ENCODE measurements at places on chromosomes 12 and 14. TPM values are rescaled to one million over a fixed set of nuclear protein-coding genes. Genes with fewer than 3 reads are reported as not detected.
A peak's percentile ranks its signal among the peaks of the same experiment; 100 is the strongest.

GRCh38 chr12:108637222-108637971 is 3.7 kb upstream of the SELPLG start:
- DNase-seq, result no peak

DNA sequence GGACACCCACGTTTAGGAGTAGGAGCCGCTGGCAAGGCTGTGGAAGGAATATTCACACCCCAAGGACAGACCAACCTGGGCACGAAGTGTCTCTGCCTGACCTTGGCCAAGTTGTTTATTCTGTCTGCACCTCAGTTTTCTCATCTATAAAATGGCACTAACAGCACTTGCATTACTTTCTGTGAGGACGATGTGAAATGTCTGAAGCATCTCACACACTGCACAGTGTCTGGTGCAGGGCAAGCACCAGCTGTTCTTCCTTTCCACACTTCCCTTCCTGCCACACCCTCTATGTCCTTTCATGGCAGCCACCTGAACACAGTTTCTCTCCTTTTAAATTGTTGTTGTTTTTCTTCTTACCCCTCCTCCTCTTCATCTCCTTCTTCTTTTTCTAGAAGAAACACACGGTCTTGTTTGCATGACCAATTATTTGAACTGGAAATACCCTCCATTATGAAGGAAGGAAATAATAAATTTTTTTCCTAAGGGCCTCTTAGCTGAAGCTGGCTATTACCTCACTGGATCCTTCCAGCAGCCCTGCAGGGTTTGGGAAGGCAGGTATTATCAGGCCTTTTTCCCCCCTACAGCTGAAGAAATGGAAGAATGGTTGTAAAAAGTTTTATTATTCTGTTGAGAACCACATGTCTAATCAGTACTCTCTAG is 42.9 kb upstream of the ATP23 start:
- no peak for DNase-seq

- no peak for DNase-seq
These were observed 156.6 kb downstream of the CALM1 start for GRCh38 chr14:90553298-90553920.

Gene SDR9C7
- total RNA-seq, result not detected

Gene EP400
- 5.2 TPM for total RNA-seq

GRCh38 chr12:82436354-82436753 is 78.0 kb downstream of the METTL25 start:
- DNase-seq, result no peak

- no peak for DNase-seq
These were observed 33.1 kb downstream of the WSCD2 start for GRCh38 chr12:108162207-108162606.

DNA sequence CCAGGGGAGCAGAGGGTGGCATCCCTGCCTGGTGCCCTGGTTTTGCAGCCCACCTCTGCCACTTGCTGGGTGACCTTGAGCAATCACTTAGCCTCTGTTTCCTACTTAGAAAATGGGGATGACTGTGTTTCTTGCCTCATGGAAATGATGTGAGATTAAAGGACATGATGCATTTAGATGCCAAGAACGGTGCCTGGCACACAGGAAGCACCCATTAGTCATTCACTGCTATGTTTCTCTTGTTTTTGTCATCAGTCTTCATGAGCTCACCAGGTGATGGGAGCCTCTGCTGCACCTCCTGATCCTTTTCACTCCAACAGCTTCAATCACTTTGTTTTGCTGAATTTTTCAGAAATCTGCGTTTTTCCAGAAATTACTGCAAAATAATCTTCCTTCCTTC is 23.6 kb upstream of the ATF1 start:
- no peak for DNase-seq

DNA sequence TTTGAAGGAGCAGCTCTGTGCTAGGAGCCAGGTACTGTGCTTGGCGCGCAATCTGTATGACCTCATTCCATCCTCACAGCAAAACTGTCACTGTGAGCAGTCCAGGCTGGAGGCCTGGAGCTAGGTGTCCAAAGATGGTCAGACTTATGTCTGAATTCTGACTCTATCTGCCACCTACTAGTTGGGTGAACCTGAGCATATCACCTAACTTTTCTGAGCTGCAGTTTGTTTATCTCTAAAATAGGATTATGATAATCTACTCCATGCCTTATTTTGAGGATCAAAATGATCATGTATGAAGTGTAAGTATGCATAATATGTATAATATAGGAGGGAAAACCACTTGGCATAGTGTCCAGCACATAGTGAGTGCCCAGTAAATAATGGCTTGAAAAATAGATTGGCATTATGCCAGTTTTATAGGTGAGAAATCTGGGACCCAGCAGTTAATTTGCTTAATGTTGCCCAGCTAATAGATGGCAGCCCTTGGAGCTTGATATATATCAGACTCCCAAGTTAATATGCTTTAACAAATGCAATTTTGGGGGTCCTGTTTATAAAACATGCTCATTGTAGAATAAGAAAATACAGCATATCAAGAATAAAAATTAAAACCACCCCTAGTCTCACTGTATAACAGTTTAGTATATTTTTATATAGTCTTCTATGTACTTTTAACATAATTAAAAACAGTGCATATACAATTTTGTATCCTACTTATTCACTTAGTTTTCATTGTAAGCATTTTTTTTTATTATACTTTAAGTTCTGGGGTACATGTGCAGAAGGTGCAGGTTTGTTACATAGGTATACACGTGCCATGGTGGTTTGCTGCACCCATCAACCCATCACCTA is 4.5 kb upstream of the JPH4 start:
- DNase-seq, result peak; percentile 78

DNA sequence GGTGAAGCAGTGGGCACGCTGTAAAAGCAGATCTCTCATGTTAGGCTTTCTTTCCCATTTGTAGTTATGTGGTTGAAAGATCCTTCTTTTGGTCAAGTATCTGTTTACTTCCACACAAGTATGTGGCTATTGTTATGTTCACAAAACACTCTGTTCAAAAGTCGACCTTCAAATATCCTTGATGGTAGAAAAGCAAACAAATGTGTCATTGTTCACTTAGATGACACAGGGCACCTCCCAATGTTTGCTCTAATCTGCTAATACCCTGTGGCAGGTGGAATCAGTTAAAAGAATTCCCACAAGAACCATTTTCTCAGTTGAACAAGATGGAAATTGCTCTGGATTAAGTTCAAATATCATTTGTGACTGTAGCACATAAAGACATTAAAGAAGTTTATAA is 43.6 kb upstream of the NAA30 start:
- no peak for DNase-seq

Gene MARCHF9
- 14.2 TPM for total RNA-seq

GRCh38 chr12:87280356-87280755 is 748.8 kb downstream of the C12orf50 start:
- DNase-seq, result no peak

DNA sequence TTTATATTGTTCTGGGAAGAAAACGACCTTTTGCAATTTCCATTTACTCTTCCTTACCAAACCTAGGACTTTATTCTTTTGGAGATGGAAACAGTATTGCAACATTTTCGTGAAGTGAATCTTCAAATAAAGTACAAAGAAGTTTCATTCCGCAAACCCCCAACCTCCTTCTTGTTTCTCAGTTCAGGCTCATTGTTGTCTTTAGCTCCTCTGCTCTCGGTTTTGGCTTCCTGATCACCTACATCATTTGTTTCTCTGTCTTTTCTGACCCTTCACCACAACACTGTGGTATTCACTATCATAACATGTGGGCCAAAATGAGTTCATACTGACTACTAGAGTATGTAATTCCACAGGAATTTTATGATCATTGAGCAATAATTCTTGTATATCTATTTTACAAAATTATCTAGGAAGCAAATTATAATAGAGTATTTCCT is 266.8 kb downstream of the ADAMTS20 start:
- DNase-seq, result no peak

DNA sequence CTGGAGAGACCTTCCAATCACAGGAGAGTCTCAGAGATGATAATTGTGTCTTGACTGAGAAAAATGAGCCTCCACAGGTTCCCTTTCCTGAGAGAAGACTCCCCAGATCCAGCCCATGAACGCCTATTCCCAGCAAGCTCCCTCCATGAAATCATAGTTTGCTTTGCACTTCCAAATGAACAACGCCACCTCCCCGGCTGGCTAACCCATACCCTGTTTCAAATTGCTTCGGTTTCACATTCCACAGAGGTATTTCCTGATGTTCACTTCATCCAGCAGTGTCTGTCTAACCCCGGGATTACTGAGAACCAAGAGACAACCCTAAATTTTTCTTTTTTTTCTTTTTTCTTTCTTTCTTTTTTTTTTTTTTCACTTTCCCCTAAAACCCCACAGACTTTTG is 124.1 kb upstream of the RFLNA start:
- DNase-seq, result no peak

Gene TAS2R10
- 0.37 TPM for total RNA-seq

DNA sequence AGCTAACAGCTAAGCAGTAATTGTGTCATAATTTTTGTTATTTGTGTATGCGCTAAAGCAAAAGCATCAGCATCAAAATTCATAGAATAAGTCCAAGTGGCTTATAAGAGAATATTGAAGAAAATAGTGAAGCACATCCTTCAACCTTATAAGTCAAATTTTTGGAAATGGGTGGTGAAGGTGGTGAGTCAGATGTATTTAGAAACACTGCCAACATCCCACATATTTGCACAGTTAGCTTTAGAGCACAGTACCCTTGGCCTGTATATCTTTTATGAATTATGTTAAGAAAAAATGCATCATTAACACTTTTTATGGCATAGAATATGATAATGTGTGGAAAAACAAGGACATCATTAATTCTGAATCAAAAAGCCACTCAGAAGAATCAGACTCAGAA is 8.0 kb downstream of the SYT10 start:
- no peak for DNase-seq

Gene LHX5
- not detected for total RNA-seq

DNA sequence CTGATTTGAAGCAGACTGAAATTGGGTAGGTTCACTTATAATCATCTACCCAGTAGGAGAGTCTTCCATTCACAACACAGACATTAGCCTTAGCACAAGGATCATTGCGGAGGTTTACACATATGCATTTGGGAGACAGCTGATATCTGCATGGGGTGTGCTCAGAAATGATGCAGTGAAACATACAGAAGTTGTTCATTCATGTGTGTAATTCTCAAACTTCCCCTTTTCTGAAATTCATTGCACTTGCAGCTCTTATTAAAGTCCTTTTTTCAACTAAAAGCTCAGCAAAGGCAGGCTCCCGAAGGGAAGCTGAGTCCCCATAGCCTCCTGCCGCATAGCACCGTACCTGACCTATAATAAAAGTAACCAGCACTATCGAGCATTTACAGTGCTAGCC is 218.3 kb upstream of the CRY1 start:
- DNase-seq, result no peak

GRCh38 chr12:81360916-81361315 is 283.0 kb downstream of the ACSS3 start:
- no peak for DNase-seq

Gene GLIPR1L2
- not detected for total RNA-seq

DNA sequence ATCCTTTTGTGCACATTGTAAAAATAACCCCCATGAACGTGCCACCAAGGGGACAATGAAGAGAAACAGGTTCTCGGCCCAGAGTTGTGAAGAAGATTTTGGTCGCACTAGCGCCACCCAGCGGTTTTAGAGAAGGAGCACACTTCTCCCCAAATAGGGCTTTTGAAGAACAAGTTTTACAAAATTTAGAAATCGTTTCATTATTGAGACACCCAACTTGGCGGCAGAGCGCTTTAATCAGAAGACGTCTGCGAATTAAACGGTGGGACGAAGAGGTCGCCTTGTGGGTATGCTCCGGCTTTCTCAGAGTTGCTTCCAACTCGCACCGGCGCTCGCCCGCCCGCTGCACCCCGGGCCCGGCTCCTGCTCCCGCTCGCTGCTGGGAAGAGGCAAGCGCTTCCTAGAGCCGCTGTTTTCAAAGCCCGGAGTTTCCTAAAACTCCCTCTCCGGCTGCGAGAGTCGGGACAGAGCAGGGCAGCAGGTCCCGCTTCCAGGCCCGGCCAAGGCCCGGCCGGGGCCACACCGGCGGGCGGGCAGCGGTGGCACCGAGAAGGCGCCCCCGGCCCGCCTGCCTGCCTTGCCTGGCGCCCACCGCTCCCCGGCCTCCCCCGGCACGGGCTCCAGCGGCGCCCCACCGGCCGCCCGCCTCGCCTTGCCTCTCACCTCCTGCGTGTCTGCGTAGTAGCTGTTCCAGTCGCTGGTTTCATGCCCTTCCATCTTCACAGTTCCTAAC is 645 bp downstream of the FOXA1 start:
- peak; percentile 49 for DNase-seq

DNA sequence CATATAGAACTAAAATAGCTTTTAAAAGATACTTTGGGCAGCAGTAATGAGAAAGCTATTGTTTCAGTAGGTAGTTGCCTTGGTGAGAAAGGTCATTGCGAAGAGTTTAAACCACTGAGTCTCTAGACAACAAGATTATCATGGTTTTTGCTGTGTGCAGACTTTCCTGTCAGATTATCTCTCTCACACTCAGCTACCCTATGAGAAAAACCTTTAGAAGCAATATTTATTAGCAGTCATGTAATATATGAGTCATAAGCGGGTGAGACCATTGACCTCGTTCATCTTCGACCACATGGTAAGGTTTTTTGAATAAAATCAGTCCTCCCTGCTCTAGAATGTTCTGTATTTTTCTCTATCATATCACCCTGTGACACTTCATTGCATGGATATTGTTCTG is 59.9 kb downstream of the GPR65 start:
- no peak for DNase-seq

GRCh38 chr12:57479376-57480115 is at the start of gene ARHGAP9:
TSS of gene ARHGAP9 (minus strand) at chr12:57479866. CDS start at chr12:57479406, 460 bp downstream.
- no peak for DNase-seq

DNA sequence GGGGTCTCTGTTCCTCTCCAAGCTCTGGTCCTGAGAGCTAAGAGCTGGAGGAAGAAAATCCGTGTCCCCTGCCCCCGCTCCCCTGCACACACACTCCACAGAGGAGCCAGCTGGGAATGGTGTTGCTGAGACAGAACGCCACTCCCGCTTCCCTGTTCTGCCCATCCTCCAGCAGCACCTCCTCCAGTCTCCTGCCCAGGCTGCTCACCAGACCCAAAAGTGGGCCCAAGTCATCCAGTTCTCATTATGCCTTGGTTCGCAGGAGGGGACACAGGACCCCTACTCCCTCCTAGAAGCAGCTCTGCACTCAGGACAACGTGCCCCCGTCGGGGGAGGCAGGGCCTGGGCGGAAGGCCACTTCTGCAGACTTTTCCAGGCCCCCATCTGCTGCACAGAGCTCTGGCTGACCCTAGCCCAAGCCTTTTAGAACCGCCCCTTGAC is 830 bp upstream of the TRMT61A start:
- DNase-seq, result peak; percentile 67

DNA sequence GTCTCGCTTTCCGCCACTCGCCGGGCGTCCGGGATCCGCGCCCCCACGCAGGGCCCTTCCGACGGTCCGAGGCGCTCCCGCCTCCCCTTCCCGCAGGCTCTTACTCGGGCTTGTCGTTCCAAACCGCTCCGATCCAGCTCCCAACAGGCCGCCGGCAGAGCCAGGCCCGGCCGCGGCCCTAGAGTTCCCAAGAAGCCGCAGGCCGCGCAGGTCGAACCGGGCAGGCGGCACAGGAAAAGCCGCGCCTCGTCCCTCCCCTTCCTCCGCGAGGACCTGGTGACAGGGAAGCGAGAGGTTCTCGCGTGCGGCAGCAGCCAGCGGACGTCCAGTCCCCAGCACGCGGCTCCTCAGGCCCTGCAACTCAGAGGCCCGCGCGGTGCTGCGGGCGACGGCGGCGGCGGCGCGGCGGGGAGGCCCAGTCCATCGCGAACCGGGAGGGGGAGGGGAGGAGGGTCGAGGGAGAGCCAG is 272 bp downstream of the HECTD1 start:
- DNase-seq, result no peak

GRCh38 chr12:95648990-95649791 is 97.9 kb upstream of the USP44 start:
- no peak for DNase-seq

GRCh38 chr12:54050482-54050810 is 3.2 kb upstream of the HOXC4 start:
- DNase-seq, result no peak

Gene NOS1
- total RNA-seq, result not detected

Gene SLC35E3
- 2.0 TPM for total RNA-seq
